ENCODE measurements at places on chromosomes 5 and 9.
A peak's percentile ranks its signal among the peaks of the same experiment; 100 is the strongest.

DNA sequence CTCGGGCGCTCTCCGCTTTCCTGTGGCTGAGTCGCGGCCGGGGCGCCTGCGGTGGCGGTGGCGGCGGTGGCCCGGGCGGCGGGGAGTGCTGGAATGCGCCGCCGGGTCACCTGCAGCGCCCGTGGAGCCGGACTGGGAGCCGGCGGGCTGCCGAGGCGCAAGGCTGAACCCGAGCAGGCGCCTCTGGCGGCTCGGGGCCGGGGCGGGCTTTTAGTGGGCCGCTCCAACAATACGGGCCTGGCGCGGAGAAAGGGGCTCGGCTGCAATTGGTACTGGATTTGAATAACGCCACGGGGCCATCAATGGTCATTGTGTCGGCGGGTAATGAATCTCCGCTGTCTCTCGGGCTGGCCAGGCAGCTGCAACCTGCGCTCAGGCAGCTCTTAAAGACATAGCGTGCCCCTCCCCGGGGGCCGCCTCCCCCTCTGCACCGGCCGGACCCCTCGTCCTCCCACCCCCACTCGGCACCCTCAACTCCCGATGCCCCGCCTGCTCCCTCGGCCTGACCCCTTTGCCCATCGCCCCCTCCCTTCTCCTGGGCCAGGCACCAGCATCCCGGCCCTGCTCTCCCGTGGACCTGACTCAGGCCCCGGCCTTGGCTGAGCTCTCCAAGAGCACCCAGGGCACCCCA lies 22.1 kb downstream of the URM1 start:
- no peak for DNase-seq

DNA sequence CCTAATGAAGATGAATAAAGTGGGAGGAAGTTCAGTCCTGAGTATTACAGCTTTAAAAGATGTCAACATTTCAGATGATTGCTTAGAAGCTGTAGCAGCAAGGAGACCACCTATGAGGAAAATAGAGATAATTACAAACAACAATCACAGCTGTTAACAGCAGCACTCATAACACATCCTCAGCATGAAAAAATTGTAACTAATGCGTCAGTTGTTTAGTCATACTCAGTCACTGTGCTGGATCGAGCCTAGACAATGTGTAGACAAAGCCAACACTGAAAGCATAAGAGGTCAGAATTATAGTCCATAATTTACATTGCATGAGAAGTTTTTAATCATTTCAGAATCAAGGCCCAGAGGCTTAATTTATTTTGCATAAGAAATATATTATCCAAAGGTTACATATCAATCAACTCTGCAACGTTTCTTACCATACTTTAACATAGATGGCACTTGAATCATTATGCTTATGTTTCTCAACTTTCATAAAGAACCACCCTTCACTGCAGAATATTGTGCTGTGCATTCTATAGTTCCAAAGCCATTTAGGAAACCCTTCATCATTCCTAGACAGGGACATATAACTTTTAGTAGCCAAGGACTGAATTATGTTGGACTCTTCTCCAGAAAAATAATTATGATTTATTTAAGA lies 60.2 kb upstream of the HAPLN1 start:
- DNase-seq = no peak

GRCh38 chr5:168479166-168479565 lies 7.1 kb upstream of the RARS1 start:
- DNase-seq = no peak

DNA sequence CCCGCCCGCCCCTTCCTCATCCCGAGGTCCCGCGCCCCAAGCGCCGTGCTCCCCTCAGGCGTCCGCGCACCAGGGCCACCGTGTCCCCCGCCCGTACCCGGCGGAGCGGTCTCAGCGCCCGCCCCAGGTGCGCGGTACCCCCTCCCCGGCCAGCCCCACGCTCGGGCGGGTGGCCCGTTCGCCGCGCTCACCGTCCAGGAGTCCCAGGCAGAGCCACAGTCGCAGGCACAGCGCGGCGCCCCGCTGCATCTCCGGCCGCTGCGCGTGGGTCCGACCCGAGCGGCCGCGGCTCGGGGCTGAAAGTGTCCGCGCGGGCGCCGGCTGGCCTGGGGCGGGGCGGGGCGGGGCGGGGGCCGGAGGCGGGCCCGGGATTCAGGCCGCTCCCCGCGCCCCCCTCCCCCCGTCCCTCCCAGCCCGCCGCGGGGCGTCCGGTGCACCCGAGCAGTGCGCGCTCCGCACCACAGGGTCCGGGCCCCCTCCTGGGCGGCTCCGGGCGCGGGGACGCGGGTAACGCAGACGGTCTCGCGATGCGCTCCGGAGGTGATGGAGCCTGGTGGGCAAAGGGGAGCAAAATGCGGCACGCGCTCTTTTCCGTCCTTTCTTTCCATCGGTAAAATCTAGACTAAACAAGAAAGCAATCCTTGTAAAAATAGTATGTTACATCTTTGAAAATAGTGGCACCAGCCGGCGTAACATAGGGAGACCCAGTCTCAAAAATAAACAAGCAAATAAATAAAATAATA lies at the start of gene FLT4:
Gene FLT4, minus strand, starts transcription at position 304 of the 743 bp plus-strand sequence. Its CDS starts 55 bp downstream, at position 249.
- DNase-seq = no peak

GRCh38 chr9:306907-307306 lies 92.2 kb downstream of the DOCK8 start:
- DNase-seq = peak; percentile 61

DNA sequence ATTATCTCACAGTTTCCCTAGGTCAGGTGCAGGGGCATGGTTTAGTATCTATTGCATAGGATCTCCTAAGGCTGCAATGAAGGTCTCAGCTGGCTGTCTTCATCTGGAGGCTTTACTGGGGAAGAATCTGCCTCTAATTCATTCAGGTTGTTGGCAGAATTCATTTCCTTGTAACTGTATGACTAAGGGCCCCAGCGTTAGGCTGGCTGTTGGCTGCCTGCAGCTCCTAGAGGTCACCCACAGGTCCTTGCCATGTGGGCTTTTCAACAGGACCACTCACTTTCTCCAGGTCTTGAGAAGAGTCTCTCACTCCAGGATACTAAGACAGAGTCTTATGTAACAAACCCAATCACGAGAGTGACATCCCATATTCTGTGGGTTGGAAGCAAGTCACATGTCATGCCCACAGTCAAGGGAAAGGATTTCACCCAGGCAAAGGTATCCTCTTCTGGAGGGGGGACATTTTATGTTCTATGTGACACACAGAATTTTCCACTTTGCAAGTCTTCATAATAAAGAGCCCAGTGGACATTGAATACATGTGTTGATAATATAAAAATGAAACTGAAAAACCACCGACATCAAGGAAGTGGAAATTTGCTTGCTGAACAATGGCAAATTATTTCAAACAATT lies 38.2 kb downstream of the HMHB1 start:
- no peak for DNase-seq

DNA sequence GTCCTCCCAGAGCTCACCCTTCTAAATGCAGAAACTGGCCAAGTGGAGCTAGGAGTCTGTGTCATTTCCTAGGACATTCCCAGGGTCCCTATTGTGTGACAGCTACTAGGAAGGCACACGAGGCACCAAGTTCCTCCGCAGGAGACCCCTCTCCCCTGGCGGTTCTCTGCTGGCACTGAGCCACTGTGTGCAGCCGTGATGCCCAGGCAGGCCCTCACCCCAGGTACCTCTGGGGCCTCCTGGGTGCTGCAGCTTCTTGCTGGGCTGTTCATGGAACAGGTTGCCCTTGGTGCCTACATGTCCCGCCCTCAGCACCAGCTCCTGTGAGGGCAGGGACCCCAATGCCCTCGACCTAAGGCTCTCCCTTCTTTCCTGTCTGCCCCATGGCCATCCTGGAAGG lies 23.1 kb downstream of the MED10 start:
- no peak for DNase-seq

GRCh38 chr5:15835514-15835913 lies 335.5 kb downstream of the FBXL7 start:
- no peak for DNase-seq

DNA sequence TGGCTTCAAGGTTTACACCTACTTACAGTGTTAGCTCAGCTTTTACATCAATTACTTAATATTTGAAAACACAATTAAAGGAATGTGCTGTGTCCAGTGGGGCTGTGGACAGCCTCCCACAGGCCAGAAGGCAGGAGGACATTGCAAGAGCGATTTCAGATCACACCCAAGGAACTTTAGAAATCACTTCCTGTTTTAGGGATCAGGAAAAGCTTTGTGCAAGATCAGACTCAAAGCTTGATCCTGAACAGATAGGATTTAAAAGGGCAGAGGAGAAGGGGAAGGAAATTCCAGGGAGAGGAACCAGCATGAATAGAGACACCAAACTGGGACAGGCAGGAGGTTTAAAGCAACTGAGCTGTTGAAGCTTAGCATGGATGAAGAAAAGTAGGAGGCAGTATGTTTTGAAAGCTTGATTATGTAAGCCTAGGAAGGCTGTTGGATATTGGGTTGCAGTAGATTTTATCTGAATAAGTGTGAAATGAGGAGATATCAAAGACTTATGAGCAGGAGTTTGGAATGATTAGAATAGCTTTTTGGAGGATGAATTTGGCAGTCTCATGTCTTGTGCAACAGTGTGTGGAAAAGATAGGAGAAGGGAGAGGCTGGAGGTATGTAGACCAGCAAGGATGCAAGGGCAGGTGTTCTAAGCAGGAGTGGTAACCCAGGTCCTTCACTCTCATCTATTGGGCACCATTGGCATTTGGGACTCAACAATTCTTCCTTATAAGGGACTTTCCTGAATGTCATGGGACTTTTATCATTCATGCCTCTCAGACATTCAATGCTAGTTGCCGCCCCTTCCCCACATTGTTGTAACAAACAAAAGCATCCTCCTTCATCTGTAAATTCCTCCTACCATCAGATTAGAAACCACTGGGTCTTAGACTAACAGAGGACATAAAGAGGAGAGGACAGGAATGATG lies 123.5 kb downstream of the TARS1 start:
- no peak for DNase-seq

GRCh38 chr9:16540743-16541613 lies 329.5 kb downstream of the BNC2 start:
- no peak for DNase-seq

- DNase-seq = no peak
These were observed 21.9 kb downstream of the CD14 start for GRCh38 chr5:140611020-140611521.

GRCh38 chr9:114004221-114004716 lies 73.8 kb downstream of the AMBP start:
- peak; percentile 1 for DNase-seq

GRCh38 chr5:170769246-170769645 lies 14.3 kb upstream of the GABRP start:
- DNase-seq = no peak

DNA sequence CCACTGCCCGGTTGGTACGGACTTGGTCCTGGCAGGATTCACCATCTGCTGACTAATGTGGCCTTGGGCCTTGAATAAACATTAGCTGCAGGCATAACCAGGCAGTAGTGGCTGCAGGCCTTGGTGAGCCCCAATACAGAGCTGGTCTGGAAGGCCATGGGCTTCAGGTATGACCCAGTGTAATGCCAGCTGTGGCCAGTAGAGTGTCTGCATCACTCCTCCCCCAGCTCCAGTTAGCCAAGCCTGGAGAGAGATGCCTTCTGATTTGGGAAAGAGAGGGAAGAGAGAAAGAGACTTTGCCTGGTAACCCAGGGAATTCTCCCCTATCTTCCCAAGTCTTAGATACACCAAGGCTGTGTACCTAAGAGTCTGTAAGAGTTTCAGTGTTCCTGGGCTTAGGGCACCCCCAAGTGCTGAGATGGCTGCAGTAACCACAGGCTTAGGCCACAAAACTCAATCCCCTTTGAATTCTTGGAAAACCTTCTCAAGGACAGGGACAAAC lies 5.6 kb upstream of the C5 start:
- no peak for DNase-seq

- no peak for DNase-seq
These were observed 651.6 kb upstream of the RORB start for GRCh38 chr9:73845539-73845938.

GRCh38 chr5:11361768-11362167 lies 542.5 kb downstream of the CTNND2 start:
- no peak for DNase-seq

- no peak for DNase-seq
These were observed 14.8 kb downstream of the NCS1 start for GRCh38 chr9:130186839-130187522.

DNA sequence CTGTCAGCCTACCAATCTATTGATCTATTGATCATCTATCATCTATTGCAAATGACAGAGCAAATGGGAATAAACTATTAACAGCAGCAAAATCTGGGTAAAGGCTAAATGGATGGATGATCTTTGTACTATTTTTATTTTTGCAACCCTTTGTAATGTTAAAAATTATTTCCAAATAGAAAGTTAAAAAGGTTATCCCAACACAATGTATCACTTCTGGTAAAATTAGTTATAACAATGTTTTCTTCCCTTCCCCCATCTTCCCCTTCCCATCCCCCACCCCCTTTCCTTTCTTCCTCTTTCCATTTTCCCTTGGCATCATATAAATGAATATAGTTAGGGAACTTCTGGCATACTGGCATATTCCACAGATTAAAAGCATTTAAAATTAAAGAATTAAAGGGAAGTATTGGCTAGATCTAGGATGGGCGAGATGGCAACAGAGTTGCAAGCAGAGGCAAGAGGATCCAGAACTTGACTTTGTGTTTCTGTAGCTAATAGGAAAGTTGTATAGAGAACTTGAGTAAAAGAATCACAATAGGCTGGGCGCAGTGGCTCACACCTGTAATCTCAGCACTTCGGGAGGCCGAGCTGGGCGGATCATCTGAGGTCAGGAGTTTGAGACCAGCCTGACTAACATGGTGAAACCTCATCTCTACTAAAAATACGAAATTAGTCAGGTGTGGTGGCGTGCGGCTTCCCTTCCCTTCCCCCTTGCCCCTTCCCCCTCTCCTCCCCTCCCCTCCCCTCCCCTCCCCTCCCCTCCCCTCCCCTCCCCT lies 66.6 kb upstream of the TAF11L2 start:
- DNase-seq = no peak

DNA sequence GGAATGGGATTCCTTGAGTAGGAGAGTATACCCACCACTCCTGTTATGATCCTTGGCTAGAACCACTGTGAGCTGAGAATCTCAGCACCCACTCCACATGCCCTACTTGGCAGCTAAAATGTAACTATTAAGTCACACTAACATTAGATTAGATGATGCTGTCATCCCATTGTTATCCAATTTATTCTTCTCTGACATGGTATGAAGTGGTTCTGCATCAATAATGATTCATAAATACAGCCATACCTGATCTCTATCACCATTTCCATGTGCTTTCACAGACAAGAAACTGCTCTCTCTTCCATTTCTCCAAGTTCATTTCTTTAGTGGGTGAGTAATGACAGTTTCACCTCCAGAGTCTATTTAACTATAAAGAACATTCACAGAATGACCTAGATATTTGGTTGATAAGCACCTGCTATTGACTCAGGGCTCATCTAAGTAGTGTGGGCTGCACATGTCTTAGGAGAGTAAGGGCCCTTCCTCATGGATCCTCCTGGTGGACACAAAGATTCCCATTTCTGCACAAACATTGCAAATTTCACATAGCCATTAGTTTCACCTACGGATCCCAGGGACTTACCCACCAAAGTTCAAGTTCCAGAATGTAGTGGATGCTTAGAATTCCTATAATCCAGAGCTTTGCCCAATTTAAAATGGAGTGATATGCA lies 187.9 kb downstream of the EBF1 start:
- no peak for DNase-seq

DNA sequence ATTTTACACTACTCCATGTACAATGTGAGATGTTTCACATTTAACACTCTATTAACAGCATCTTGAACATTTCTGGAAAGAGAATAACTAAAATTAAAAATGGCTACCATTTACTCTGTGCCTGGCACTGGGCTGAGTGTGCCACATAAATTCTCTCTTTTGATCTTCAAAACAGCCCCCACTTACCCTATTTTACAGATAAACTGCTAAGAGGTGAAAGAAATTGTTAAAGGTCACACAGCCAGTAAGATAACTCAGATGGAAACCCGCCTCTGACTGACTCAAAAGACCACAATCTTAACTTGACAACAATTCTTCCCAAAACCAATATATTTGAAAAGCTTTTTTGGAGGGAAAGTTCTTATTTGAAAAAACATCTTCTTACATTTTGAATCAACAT lies 97.3 kb downstream of the MAPKAP1 start:
- no peak for DNase-seq

All from activated CD4-positive, alpha-beta T cell treated with anti-CD3 and anti-CD28 coated beads, Interleukin-2, amount 10 ng/mL, durations not matched to agents 7 days and 5 days (primary cell).